SJCRH30 (cell line): ENCODE measurements at places on chromosomes 16 and 17. TPM values are rescaled to one million over a fixed set of nuclear protein-coding genes. Genes with fewer than 3 reads are reported as not detected.

The KSR1 gene
- total RNA-seq: 35.9 and 37.6 TPM in 2 replicates

DNA sequence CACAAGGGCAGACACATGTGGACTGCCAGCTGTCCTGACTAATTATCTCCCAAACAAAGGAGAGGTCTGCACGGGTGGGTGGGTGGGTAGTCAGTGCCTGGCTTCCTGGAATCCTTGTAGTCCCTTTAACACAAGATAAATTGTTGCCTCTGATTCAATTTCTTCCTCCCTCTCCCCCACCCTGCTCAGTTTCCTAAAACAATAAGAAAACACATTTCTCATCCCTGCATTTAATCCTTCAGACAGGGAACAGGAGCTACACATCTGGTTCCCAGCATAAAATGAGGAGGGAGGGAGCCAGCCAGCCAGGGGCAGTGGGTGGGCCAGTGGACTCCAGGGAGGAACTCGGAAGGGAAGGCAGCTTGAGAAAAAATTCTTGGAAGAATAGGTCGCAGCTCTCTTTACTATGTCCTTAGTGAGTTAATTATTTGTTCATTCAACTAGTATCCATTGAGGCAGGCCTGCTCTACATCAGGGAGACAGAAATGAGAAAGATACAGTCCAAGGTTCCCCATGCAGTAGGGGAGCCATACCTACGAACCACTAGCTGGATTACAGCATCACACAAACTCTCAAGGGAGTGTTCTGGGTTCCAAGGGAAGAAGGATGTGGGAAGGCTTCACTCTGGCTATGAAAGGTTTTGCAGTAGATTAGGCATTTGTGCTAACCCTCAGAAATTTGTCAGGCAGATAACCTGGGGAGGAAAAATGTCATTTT lies 58.3 kb downstream of the CCT6B start:
- no peak for DNase-seq

- DNase-seq: no peak
Measured at GRCh38 chr17:19274893-19275292, 37.7 kb downstream of the EPN2 start.

- DNase-seq: no peak
Measured at GRCh38 chr17:44022246-44022645, 7.5 kb upstream of the TMEM101 start.
